ENCODE measurements at places on chromosomes 4 and X.

GRCh38 chrX:38154818-38155217 is 65.9 kb downstream of the SRPX start:
- DNase-seq: no peak

- DNase-seq: no peak
Measured at GRCh38 chrX:77572322-77572721, 125.1 kb downstream of the FGF16 start.

GRCh38 chrX:124217304-124218251 is 114.9 kb upstream of the TEX13D start:
- no peak for DNase-seq

DNA sequence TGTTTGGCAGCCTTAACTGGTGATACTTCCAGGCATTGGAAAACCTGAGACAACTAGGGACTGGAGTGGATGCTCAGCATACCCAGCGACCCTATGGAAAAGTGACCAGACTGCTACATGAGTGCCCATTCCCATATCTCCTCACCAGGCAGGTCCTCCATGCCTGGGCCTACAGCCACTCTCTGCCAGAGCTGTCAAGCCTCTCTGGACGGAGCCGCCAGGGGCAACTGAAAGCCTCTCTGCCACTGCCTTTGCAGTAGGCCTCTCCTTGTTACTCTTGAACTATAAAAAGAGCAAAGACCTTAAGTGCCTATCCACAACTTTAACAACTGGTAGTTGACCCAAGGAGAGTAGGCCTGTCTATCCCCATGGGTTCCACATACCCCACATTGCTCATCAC is 20.2 kb upstream of the FAAH2 start:
- DNase-seq: no peak

- no peak for DNase-seq
Measured at GRCh38 chr4:52869196-52869595, 7.1 kb downstream of the RASL11B start.

DNA sequence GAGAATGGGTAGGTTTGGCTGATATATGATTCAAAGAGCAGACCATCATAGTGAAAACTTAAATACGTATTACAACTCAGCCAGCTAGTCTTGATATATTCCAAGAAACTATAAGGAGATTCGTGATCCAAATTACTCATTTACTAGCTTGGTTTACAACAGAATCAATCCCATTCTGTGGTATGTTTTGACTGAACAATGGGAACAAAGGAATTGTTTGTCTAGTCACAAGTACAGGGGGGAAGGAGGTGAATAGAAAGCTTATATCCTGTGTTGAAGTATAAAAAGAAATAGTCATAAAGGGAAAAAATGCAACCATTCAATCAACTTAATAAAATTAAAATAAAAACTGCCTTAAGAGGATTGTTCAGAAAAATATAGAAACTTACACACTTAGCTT is 17.0 kb downstream of the C4orf54 start:
- no peak for DNase-seq

- no peak for DNase-seq
Measured at GRCh38 chr4:67593741-67594175, 35.2 kb downstream of the STAP1 start.

GRCh38 chr4:147360301-147360700 is 120.6 kb upstream of the EDNRA start:
- DNase-seq: no peak

GRCh38 chr4:13313856-13314255 is 170.3 kb downstream of the RAB28 start:
- DNase-seq: no peak

DNA sequence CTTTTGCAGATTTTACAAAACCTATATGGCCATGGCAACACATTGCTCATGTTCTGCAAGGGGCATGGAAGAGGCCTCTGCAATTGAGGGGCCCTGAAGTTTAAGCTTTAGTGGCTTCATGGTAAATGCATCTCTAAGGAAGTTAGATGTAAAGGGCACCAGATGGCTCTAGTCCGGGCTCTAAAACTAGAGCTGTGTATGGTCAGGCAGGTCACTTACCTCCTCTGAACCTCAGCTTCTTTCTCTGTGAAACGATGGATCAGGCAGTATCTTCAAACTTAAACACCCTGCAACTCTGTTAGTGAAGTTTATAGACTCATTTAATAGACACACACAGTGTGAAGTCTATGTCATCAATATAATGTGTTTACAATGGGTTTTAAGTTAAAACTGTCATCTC is 10.0 kb downstream of the MAGEB17 start:
- DNase-seq: no peak

DNA sequence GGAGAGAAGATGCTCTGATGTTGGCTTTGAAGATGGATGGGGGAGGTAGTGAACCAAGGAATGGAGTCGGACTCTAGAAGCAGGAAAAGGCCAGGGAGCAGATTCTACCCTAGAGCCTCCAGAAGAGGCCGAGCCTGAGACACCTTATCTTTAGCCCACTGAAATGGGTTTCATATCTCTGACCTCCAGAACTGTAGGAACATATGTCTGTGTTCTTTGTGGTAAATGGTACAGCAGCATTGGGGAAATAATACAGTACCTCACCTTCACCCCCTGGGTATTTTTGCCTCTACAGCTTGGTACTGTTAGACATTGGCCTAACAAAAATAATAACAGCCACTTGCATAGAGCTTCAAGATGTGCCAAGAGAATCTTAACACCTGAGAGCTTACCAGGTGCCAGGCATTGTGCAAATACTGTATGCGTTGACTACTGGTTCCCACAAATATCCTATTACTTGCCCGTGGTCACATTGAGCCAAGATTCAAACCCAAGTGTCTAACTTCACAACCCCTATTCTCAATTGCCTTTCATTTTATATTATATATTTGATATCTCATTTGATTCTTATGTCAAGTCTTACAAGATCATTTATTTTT is 57.0 kb upstream of the PGM2 start:
- no peak for DNase-seq

- DNase-seq: no peak
Measured at GRCh38 chrX:24956828-24957227, 58.9 kb downstream of the ARX start.

DNA sequence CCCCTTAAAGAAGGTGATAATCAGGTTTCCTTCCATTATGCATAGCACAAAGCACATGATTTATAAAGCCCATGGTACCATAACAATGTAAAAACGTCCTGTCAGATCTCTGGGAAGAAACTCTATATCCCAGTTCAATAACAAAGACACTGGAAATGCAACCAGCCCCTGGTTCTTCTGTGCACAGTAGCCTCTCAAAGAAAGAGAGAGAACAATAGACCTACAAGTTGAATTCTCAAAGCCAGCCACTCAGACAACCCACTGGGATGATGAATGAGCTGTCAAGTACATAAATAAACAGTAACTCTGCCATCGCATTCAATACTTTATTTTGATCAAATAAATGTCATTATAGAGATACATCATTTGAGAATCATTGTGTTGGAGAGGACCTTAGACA is 400.1 kb upstream of the CPEB2 start:
- no peak for DNase-seq

DNA sequence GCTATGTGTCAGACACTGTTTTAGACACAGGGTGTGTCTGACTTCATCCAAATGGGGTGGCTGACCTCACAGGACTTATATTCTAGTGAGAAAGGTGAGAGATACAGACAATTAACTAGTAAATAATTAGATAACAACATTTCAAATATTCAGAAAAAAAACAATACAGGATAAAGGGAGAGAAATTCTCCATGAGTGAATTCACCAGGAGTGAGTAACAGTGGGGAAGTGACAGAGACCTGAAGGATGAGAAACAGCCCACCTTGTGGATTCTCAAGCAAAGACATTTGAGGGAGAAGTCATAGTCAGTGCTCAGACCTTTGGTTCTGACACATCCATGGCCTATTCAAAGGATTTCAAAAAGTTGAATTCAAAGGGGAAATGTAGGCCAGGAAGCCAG is 627.9 kb downstream of the IQCM start:
- DNase-seq: no peak

DNA sequence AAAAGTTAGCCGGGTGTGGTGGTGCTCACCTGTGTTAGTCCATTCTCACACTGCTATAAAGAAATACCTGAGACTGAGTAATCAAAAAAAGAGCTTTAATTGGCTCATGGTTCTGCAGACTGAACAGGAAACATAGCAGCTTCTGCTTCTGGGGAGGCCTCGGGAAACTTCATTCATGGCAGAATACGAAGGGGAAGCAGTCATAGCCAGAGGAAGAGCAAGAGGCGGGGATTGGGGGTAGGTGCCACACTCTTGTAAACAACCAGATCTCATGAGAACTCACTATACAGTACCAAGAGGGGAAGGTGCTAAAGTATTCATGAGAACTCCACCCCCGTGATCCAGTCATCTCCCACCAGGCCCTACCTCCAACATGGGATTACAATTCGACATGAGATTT is 64.1 kb downstream of the BEND4 start:
- no peak for DNase-seq

GRCh38 chrX:362937-363620 is 23.6 kb downstream of the PPP2R3B start:
- no peak for DNase-seq

GRCh38 chr4:11402192-11402591 is 26.5 kb downstream of the HS3ST1 start:
- no peak for DNase-seq

DNA sequence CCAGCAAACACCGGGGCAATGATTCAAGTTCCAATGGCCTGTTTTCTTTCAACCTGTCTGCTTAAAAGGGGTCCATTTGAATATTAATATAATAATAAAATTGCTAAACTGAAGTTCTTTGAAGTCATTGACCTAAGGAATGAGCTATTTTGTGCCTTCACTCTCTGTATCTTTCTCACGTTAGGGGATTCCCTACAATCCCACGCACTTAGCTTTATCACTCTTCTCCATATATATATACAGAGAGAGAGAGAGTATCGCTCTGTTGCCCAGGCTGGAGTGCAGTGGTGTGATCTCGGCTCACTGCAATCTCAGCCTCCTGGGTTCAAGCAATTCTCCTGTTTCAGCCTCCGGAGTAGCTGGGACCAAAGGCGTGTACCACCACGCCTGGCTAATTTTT is 83.9 kb upstream of the NWD2 start:
- no peak for DNase-seq

- DNase-seq: no peak
Measured at GRCh38 chr4:102586644-102587021, 85.5 kb downstream of the NFKB1 start.

DNA sequence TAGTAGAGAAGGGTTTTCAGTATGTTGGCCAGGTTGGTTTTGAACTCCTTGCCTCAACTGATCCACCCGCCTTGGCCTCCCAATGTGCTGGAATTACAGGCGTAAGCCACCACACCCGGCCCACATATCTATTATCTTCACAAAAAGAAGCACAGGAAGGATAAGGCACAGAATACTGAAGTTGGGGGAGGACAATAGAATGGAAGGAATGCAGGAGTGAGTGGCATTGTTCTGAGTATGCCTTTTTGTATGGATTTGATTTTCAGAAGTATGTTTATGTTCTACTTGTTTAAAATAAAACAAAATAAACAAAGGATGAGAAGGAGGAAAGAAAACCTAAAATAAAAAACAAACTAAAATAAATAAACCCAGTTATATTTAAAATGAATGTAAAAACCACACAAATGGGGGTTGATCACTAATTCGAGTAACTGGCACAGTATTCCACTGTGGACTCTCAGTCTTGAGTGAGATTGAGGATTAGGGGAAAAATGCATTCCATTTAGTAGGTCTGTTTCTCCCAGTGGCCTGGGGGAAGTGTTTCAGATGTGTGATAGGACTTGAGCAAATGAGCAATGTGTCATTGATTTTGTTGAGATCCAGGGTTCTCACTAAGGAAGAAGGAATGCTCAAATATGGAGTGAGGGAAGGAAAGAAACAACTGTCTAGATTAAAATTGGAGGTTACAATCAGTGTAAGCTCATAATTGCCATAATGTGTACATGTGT is 109.0 kb upstream of the C1QTNF7 start:
- no peak for DNase-seq

- DNase-seq: no peak
Measured at GRCh38 chr4:128354205-128354821, 66.7 kb upstream of the PGRMC2 start.

- no peak for DNase-seq
Measured at GRCh38 chrX:71282514-71283402, 677 bp upstream of the NONO start.

GRCh38 chrX:12366440-12366839 is 228.2 kb downstream of the FRMPD4 start:
- no peak for DNase-seq

DNA sequence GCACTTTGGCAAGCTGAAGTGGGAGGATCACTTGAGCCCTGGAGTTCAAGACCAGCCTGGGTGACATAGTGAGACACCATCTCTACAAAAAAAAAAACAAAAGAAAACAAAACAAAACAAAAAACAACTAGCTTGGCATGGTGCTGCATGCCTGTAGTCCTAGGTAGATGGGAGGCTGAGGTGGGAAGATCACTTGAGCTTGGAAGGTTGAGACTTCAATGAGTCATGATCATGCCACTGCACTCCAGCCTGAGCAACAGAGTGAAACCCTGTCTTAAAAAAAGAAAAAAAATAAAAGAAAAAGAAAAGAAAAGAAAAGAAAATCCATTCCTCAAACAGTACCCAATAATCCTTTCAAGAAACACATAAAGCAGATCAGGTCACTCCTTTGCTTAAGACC is 14.9 kb upstream of the ERCC6L start:
- no peak for DNase-seq

DNA sequence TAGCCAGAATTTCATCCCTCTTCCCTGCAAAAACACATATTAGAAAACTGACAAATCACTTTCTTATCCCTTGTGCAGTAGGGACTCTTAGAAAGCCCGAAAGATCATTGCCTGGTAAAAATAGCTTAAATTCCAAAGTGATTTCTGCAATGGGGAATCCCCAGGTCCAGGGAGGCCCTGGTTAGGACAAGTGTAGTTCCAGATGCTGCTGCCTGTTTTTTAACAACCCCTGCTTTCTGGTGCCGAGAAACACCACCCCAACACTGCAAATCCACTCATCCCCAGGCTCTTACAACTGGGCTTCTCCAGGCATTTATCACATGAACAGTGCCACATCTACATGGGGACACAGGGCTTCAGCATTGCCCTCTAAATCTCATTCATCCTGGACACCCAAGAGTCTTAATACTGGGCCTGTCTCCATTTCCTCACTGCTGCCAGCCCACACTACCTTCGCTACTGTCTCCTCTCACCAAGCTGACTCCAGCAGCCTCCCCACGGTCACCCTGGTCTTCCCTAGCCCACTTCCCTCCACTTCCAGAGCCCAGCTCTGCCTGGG is 112.2 kb upstream of the PSAPL1 start:
- no peak for DNase-seq

- DNase-seq: no peak
Measured at GRCh38 chr4:183838987-183839712, 66.0 kb upstream of the STOX2 start.

GRCh38 chr4:173288296-173288695 is 45.9 kb downstream of the HMGB2 start:
- DNase-seq: no peak

GRCh38 chr4:170581322-170581721 is 491.6 kb upstream of the AADAT start:
- no peak for DNase-seq

- DNase-seq: no peak
Measured at GRCh38 chrX:1472975-1473374, 20.3 kb upstream of the ASMTL start.

All from cerebellar nuclear complex (tissue), 1 donor.